GM12878 (cell line): ENCODE measurements at places on chromosomes 2 and 18. TPM values are rescaled to one million over a fixed set of nuclear protein-coding genes. Genes with fewer than 3 reads are reported as not detected.

The TMEM198 gene
- polyA plus RNA-seq: 0.46 and 0.69 TPM in 2 replicates

The CYP26B1 gene
- not detected in 2 replicates for polyA plus RNA-seq

The ABCG8 gene
- not detected in 2 replicates for polyA plus RNA-seq

The KCNS3 gene
- polyA plus RNA-seq: 0.09 TPM in 1 of 2 replicates, not detected in the other

The NLRC4 gene
- polyA plus RNA-seq: 0.40 and 0.57 TPM in 2 replicates

The NXPH2 gene
- not detected in 2 replicates for polyA plus RNA-seq

The FSHR gene
- polyA plus RNA-seq: not detected in 2 replicates

The HRH4 gene
- polyA plus RNA-seq: not detected in 2 replicates
